ENCODE measurements at places on chromosomes 5 and 9.

GRCh38 chr5:56516035-56516434 is 282.9 kb upstream of the ANKRD55 start:
- DNase-seq = no peak

- no peak for DNase-seq
These were observed 53.9 kb downstream of the CFAP95 start for GRCh38 chr9:69874301-69875060.

- no peak for DNase-seq
These were observed 1.6 kb downstream of the IFNA2 start for GRCh38 chr9:21383627-21384026.

- no peak for DNase-seq
These were observed 146.4 kb upstream of the C9orf72 start for GRCh38 chr9:27719711-27720110.

DNA sequence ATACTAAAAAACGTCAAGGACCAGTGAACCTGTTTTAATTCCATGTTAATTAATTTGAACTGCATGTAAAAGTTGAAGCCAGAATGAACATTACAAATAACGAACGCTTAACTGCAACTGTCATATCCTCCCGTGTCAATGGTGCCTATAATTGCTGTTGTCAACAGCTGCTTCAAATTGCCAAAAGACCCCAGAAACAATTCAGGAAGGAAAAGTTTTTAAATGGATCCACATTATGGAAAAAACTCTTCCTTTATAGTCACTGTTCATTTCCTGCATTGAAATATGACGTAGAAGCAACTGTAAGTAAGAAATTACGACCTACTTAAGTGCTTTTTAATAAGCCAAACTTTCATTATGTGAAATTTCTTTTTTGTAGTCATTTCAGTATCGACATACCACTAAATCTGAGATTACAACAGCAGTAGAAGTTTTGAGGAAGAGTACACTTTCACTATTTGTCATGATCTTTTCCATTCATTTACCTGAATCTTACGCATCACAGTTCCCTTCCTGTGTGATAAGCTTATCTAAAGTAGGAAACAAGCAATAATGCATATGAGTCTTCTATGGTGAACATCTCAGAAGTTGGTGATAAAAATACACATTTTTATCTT is 37.8 kb downstream of the MEF2C start:
- DNase-seq = no peak
